ENCODE measurements at places on chromosomes 13 and 19. TPM values are rescaled to one million over a fixed set of nuclear protein-coding genes. Genes with fewer than 3 reads are reported as not detected.
A peak's percentile ranks its signal among the peaks of the same experiment; 100 is the strongest.

IGFL1 gene
- not detected for total RNA-seq

LMO7 gene
- 6.8 TPM for total RNA-seq

WASF3 gene
- 106 TPM for total RNA-seq

- no peak for DNase-seq
Observed at GRCh38 chr13:32894589-32895001, 121.6 kb upstream of the KL start.

- no peak for DNase-seq
Observed at GRCh38 chr13:113815151-113816058, 48.5 kb downstream of the GAS6 start.

CCNE1 gene
- total RNA-seq = 31.4 TPM

DNA sequence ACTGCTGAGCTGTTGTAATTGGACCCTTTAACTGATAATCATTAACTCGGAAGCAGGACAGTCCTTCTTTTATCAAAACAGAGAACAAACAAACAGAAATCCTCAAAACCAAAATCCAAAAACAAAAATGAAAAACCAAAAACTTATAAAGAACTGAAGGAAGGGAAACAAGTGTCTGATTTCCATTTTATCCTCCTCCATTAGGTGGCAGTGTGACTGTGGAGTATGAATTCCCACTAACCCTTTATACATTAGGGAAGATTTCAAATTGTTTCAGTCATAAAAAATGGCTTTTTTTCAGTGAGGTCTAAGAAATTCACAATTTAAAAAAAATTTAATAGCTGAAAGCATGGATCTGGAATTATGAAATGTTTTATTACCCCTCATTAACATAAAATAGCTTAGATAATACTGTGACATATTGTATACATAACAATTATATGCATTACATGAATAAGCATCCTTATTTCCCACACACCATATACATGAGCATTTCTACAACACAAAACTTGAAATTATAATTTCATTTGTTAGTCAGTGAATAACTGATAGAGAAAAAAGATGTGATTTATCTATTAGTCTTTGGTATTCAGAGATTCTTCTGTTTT is 1074.3 kb upstream of the PCDH9 start:
- peak; percentile 35 for DNase-seq

SLC17A7 gene
- 1.4 TPM for total RNA-seq

- DNase-seq = peak; percentile 77
Observed at GRCh38 chr19:14139944-14140343, 3.6 kb upstream of the ASF1B start.

DNA sequence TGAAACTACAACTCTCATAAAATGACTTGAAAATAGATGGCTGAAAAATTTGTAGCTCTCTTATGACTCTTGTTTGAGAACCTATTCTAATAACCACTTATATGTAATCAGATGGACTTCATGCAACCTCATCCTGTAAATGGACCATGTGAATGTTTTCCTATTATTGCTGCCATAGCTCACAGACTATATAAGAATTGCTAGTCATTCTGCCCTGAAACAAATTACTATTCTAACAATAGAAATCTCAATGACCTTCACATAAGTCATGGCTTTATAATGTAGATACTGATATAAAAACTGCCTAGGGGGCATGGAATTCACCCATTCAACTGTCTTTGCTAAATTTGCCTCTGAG is 1111.0 kb upstream of the ATXN8OS start:
- no peak for DNase-seq

DNA sequence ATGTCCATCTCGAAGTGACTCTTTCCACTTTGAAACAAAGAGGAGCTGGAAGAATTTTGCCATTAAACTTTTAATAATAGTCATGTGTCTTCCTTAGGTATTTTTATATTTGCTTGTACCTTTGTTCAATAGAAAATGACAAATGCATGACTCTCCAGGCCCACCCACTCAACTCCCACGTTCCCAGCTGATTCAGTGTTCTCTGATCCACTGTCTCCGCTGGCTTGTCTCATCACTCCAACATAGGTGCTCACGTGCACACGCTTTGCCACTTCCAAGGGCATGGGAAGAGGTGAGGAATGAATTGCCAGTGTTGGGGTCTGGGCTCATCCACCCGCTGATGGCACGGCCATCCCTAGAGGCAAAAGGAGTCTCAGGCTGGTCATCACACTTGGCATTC is 24.5 kb downstream of the RASL11A start:
- no peak for DNase-seq

ZNF418 gene
- total RNA-seq = 43.0 TPM

ADPRHL1 gene
- 0.43 TPM for total RNA-seq

KLK6 gene
- total RNA-seq = not detected

DNA sequence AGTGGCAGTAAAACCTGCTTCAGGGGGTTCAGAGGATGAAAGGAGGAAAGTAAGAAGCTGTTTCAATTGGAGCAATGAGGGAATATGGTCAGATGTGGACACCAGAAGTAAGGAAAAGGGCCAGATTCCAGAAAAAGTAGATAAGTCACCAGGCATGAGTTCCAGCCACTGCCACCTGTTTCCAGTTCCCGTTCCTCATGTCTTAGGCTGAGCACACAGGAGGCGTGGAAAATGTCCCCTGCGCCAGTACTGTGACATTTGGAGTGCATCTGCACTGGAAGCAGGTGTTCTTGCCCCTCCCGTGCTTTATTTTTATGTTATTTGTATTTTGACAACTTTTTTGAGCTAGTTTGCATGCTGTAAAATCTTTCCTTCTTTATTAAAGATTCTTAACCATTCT is 25.3 kb downstream of the LMO7 start:
- DNase-seq = no peak

KL gene
- not detected for total RNA-seq

- DNase-seq = no peak
Observed at GRCh38 chr13:28533441-28534166, 38.7 kb upstream of the FLT1 start.

CYP2A7 gene
- total RNA-seq = not detected

DNA sequence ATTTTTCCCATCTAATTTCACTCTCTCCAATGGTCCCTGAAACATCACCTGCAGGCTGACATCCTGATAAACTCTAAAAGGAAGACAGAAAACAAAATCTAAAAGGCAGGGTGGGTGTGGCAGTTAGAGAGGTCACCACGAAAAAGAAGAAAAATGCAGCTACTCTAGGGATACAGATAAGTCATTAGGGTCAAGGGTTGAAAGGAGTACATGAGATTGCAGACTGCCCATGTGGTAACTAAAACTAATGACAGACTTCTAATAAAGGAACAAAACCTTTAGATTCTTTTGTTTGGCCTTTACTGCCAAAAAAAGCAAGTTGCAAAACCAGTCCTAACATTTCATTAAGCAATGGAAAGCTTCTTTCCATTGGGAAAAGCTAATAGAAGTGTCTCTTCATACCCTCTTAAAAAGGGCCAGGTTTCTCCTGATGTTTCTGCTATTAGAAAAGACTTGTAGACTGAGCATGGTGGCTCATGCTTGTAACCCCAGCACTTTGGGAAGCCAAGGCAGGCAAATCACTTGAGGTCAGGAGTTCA is 31.0 kb downstream of the THSD1 start:
- DNase-seq = no peak

NRTN gene
- total RNA-seq = 2.4 TPM

DNA sequence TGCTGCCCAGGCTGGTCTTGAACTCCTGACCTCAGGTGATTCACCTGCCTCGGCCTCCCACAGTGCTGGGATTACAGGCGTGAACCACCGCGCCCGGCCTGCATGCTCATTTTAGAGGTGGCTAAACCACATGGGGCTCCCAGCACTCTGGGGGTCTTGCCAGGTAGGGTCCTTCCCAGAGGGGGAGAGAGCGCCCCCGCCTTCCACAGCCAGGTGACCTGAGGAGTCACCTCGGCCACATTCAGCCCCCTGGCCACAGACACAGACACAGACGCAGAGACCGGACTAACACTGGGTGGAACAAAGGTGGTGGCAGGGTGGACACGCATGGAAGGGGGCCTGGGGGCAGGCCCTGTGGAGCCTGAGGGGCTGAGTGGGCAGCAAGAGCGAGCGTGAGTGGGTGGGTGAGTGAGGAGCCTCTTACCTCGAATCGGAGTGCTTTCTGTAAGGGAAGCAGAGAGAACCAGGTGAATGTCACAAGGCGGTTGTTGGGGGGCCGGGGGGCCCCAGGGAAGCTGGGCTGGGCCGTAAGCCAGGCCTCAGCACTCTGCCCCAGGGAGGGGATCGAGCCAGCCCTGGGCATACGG is 80.1 kb downstream of the PTPRS start:
- no peak for DNase-seq

MUC16 gene
- total RNA-seq = 0.07 TPM

- no peak for DNase-seq
Observed at GRCh38 chr13:98979012-98979660, 1.3 kb upstream of the DOCK9 start.

ZNF560 gene
- total RNA-seq = not detected

DNA sequence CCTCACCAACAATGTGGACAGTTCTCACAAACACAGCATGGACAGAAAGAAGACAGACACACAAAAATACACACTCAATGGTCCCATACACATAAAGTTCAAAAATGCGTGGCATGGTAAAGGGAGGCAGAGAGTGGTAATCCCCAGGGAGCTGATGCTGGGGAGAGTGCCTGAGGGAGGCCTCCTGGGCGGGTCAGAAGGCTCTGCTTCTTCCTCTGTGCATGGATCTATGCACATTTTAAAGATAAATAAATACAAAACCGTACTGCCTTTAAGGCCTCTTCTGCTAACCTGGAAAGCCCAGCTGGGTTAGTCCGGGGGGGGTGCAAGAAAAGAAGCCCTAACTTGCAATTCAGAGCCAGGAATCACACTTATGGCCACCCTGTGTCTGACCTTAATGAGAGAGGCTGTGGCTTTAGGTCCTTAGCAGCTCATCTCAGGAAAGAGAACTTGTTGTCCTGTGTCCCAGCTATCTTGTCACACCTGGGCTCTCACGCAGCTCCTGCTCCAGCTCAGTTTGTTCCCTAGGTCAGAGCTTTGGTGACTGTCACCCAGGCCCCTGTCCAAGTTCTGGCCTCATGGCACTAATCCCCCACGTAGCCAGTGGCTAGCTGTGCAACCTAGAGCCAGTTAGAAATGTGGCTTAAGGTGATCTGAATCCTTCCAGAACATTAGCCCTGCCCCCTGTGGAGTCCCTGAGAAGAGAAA is 28.5 kb downstream of the POP4 start:
- DNase-seq = no peak

C3 gene
- 0.25 TPM for total RNA-seq

- no peak for DNase-seq
Observed at GRCh38 chr13:20407759-20408158, 117.9 kb downstream of the CRYL1 start.

MIA gene
- not detected for total RNA-seq

DNA sequence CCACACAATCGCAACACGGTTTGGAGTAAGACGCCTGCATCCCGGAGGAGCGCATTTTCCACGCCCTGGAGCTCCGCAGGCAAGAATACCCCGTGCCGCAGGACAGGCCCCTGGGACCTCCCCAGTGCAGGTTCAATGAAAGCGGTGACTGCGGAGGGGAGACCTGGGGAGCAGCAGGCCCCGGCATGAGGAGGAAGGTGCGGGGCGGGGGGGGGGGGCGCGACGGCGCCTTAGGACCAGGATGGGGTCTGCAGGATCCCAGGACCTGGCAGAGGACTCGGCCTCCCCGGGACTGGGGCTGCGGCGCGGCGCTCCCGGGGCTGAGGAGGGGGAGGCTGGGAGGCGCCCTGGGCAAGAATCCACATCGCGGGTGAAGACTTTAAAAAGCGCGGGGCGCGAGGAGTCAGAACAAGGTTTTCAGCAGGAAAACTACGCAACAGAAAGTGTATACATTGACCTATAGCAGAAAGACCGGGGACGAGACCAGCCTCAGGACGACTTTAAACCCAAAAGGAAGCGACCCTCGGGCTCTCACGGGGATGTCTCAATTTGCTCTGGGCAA is 432 bp downstream of the ZNF611 start:
- DNase-seq = peak; percentile 59

- peak; percentile 76 for DNase-seq
Observed at GRCh38 chr19:29285878-29286277, 72.9 kb upstream of the UQCRFS1 start.
